ENCODE measurements at places on chromosomes 13 and 19.

GRCh38 chr13:49055021-49055420, 79.3 kb downstream of the FNDC3A start:
- no peak for DNase-seq

DNA sequence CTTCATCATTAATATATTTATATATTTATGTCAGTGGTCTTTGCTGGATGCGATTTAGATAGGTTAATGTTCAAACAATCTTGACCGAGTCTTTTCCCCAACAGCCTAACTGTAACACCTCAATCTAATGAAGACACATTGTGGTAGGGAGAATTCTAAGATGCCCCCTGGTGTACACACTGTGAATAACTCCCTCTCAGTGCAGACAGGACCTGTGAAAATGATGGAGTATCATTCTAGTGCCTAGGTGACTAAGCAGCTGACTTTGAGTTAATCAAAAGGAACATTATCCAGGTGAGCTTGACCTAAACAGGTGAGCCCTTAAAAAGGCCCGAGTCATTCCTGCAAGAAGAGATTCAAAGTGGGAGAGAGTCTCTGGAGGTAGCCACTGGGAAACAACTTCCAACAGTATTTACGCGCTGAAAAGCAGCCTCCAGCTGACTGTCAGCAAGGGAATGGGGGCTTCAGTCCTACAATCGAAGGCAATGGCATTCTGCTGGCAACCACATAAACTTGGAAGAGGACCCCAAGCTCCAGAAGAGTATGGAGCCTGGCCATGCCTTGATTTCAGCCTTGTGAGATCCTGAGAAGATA, 28.0 kb upstream of the KBTBD7 start:
- peak; percentile 75 for DNase-seq

DNA sequence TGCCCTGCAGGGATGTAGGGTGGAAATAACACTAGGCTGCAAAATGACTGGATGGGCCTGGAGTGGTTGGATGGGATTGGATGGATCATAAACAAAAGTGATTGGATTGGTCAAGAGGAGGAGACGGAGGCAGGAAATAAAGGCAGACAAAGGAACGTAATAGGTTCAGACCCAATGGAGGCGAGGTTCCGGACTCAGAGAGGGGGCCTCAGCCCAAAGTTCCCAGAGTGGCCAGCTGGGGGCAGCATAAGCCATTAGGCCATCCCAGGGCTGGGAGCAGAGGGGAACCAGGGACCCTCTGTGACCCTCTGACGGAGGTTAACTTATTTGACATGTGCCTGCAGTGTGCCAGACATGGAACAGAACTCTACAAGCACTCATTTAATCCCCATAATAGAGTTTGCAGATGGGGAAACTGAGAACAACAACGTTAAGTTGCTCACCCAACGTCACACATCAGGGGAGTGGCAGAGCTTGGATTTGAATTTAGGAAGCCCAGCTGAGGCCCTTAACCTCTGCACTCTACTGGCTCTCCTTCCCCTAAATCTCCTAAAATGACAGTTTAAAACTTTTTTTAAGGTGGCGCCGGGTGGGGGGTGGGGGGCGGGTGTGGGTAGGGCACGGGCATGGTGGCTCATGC, 15.3 kb upstream of the MAP1S start:
- peak; percentile 58 for DNase-seq

- DNase-seq, result no peak
Measured at GRCh38 chr19:56690670-56691069, 19.1 kb upstream of the ZNF835 start.

- DNase-seq, result no peak
Measured at GRCh38 chr19:8589177-8589714, 12.0 kb upstream of the MYO1F start.

DNA sequence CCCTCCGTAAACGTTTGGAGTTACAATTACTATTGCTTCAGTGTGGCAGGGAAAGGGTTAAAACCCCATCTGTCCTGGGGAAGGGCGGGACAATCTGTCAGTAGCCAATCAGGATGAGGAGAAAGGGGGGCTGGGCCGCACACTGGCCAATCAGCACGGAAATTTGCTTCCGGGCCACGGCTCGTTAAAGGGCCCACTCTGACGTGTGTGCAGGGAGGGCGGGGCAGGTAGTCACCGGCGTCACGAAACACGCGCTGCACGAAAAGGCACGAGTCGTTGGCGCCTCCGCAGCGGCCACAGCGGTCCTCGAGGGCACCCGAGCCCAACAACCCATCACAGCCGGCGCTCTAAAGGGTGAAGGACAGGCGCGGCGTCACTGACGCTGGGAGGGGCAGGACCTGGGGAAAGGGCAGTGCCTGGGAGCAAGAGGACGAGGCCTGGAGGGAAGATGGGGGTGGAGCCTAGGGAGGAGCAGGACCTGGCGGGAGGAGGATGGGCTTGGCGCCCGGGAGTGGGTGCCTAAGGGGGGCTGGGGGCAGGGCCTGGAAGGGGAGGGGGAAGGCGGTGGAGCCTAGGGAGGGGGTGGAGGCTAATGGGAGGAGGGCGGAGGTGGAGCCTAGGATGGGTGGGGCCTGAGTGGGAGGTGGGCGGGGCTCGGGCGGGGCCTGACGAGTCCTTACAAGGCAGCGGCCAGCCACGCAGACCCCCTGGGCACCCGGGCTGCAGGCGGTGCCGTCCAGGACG, 4.9 kb downstream of the ADAMTSL5 start:
- DNase-seq, result peak; percentile 92

DNA sequence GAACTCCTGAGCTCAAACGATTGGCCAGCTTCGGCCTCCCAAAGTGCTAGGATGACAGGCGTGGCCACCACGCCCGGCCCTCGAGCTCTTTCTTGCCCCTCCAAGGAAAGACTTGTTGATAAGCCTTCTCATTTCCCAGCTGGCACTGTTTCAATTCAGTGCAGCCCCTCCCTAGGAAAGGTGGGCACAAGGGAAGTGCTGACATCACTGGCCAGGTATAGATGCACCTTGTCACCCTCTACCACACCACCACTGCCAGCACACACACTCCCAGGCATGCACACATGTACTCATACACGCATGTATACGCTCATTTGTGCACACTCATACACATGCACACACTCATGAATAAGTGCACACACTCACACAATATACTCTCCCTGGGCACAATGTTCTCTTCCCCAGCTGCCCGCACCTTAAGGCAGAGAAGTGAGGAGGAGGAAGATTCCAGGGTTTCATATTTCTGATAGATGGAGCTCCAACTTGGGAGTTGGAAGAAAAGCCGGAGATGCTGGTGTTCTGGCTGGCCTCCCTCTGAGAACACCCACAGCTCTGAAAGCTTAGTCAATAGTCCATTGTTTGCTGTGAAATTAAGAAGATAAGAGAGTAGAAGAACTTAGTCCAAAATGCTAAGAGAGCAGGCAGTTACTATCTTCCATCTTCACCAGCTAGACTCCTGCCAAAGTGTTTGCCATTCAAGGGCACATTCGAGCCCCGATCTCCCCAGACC, 196.7 kb downstream of the FOXO1 start:
- no peak for DNase-seq

DNA sequence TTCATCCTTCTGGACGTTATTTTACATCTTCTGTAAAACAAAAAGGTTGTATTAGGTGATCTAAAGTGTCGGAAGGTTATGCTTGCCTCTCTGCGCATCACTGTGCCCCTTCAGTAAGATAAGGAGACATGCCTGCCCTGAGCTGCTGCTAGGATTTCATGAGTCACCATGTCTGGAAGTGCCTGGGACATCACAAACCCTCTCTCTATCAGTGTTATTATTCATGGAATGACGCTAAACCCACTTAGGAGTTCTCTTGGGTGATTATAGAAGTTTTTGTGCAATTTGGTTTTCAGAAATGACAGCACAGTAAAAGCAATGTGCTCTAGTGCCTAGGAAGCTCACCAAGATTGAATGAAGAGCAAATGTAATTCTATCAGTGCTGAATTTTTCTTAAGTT, 617.7 kb downstream of the DCT start:
- no peak for DNase-seq

GRCh38 chr13:96803456-96804100, 190.7 kb downstream of the OXGR1 start:
- DNase-seq, result no peak

- peak; percentile 53 for DNase-seq
Measured at GRCh38 chr13:50512474-50513299, 330.8 kb downstream of the DLEU7 start.

DNA sequence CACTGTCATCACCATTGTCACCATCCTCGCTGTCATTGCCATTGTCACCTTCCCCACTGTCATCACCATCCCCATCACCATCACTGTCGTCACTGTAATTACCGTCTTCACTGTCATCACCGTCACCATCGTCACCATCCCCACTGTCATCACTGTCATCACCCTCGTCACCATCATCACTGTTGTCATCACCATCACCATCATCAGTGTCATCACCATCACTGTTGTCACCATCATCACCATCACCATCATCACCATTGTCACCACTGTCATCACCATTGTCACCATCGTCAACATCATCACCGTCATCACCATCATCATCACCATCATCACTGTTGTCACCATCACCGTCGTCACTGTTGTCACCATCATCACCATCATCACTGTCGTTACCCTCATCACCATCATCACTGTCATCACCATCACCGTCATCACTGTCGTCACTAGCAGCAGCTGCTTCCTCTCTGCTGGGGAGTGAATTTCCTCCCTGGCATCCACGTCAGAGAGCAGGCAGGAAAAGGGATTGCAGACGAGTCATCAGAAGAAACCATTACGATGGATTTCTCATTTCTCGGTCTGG, 27.3 kb downstream of the TMEM255B start:
- DNase-seq, result no peak

DNA sequence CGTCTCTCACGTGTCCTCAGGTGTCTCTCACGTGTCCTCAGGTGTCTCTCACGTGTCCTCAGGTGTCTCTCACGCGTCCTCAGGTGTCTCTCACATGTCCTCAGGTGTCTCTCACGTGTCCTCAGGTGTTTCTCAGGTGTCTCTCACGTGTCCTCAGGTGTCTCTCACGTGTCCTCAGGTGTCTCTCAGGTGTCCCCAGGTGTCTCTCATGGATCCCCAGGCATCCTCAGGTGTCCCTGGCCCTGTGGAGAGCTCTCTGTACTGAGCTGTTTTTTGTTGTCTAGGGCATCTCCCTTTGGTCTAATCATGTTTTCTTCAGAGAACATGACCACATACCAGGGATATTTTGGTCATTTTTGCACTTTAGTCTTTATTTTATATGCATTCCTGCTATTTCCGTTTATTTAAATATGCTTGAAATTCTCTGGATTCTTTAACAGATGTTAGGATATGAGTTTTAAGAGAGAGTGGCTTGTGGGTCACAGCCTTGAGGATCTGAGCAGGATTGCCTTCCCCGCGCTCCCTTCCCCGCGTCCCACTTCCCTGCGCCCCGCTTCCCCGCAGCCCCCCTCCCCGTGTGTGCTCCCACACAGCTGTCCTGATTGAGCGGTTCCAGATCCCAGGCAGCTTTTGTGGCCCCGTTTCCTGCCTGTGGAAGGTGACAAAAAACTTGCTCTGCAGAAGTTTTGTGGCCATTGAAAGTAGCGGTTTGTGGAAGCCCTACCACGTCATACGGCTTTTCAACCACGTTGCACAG, 31.9 kb downstream of the ATP4B start:
- no peak for DNase-seq

GRCh38 chr19:10896851-10897526, 25.6 kb downstream of the CARM1 start:
- DNase-seq, result peak; percentile 65

GRCh38 chr19:17967257-17968051, 547 bp downstream of the KCNN1 start:
- no peak for DNase-seq

DNA sequence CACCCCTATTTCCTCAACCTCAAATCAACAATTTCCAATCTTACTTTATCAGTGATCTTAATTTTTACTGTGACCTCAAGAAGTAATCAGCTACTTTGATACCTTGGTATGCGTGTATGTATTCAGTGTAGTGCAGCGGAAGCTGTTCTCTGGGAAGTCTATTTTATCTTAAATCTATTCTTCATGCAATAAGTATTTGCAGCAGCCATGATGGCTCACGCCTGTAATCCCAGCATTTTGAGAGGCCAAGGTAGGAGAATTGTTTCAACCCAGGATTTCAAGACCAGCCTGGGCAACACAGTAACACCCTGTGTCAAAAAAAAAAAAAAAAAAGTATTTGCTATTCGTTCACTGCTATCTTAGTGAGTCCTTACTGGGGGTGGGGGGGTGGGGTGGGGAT, 6.5 kb downstream of the SLC25A30 start:
- DNase-seq, result no peak
